PC-3 (cell line): ENCODE measurements at places on chromosomes 5 and 9. TPM values are rescaled to one million over a fixed set of nuclear protein-coding genes. Genes with fewer than 3 reads are reported as not detected.

DNA sequence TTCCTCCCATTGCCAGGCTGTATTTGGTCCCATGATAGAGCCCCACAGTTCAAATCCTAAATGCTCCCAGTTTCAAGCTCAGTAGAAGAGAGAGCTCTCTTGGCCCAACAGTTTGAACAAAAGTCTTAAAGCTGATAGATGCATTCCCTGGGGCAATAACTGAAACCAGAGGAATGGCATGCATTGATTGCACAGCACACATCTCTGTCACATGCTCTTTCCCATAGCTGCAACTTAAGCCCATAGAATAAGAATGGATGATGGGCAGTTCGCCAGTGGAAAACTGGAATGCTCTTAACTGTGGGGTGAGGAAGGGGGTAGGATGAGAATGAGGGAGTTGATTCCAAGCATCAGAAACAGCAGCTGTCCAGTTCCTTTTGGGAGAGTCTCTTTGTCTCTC is 1942.4 kb upstream of the WWC1 start:
- no peak for DNase-seq

GRCh38 chr9:80928697-80929096 is 760.6 kb downstream of the TLE1 start:
- no peak for DNase-seq

Gene TSLP
- not detected in 2 replicates for total RNA-seq

GRCh38 chr9:78939311-78940065 is 632.3 kb upstream of the TLE4 start:
- DNase-seq = no peak

Gene HAVCR1
- not detected in 2 replicates for total RNA-seq

Gene GFM2
- total RNA-seq = 18.9 and 36.8 TPM in 2 replicates

- DNase-seq = peak; percentile 72
Measured at GRCh38 chr9:90970608-90971007, 169.0 kb downstream of the SYK start.

- DNase-seq = no peak
Measured at GRCh38 chr5:112693301-112693700, 44.4 kb upstream of the APC start.

Gene PFN3
- total RNA-seq = not detected in 2 replicates
